ENCODE measurements at places on chromosomes 7 and 10. TPM values are rescaled to one million over a fixed set of nuclear protein-coding genes. Genes with fewer than 3 reads are reported as not detected.

ANXA8 gene
- 0.78 TPM for total RNA-seq

NOD1 gene
- total RNA-seq, result 22.6 TPM

NRG3 gene
- not detected for total RNA-seq

MTERF1 gene
- total RNA-seq, result 15.4 TPM

LRGUK gene
- 0.15 TPM for total RNA-seq

GNAI1 gene
- total RNA-seq, result not detected

GBX1 gene
- total RNA-seq, result not detected

SGCE gene
- total RNA-seq, result 0.93 TPM

TSPAN12 gene
- total RNA-seq, result not detected

CD36 gene
- total RNA-seq, result not detected

GPR85 gene
- not detected for total RNA-seq

CALN1 gene
- total RNA-seq, result not detected

NUTM2B gene
- total RNA-seq, result 1.7 TPM

GRCh38 chr7:97446361-97446760 is 285.5 kb upstream of the TAC1 start:
- DNase-seq, result no peak

DNA sequence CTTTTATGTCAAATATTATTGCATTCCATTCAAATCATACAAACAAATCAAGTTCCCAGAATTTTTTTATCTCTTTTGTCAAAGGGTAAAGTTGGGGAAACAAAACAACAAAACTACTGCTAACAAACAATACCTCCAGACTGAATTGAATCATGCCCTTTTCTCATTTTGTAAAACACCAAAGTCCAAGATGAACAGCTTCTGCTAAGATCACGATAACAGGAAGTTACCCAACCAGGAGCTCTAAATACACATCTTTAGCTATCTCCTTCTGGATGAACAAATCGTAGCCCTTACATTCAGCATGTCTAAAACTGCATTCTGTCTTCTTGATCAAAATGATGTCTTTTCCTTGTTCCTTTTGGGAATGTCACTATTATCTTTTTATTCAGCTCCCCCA is 97.4 kb downstream of the CTTNBP2 start:
- DNase-seq, result no peak

- no peak for DNase-seq
These were observed 63.5 kb upstream of the EGFR start for GRCh38 chr7:54955296-54955695.

- peak; percentile 22 for DNase-seq
These were observed 19.7 kb upstream of the VPS37D start for GRCh38 chr7:73647725-73648592.

- DNase-seq, result no peak
These were observed 33.0 kb upstream of the MICU1 start for GRCh38 chr10:72658696-72659400.

GRCh38 chr7:98934267-98934666 is 55.9 kb downstream of the TRRAP start:
- DNase-seq, result no peak

DNA sequence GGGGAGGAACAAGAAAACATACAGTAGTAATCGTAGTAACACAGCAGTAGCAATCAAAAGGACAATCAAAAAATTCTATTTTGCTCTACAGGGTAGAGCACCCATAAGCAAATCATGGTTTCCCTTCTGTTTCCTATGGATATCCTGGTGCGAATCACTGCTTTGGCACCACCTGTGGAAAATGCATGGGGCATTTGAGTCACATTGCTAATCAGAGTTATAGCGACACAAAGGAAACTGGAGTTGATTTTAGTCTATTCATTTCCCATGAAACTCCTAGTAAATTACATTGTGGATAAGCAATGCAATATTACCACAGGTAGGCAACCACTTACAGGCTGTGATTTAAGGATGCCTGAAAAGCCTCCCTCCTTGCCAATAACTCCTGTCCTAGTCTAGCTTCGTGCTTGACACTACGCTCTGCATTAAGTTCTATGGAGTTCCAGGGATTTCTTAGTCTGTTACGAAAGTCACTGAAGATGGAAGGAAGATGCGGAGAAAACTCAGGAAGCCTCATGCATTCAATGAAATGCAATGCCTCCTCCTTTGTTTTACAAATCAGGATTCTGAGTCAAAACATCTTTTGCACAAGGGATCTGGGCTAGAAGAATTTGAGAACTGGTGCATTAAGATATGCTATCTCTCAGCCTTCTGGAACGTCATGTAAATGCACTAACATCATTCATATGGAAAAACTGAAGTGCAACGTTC is 188.4 kb downstream of the DGKI start:
- DNase-seq, result no peak

DNA sequence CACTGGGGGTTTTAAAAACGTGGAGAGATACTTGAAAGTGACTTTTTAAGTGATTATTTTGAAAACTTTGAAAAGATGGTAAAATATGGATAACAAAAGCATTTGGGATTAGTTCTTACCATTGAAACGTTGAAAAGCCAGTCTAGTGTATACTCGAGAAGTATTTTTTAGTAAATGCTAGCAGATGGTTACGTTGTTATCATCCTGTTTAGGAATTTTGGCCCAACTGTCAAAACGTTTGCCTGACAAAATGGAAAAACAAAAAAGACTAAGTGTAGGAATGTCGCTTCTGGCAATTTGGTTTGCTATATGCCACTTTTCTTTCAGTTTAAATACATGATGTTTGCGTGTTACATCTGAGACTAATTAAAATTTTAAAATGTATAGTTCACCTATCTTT is 1.2 kb downstream of the RBM33 start:
- DNase-seq, result no peak

GRCh38 chr7:23347033-23347681 is 48.0 kb downstream of the MALSU1 start:
- no peak for DNase-seq

- DNase-seq, result no peak
These were observed 103.9 kb upstream of the LRRC4 start for GRCh38 chr7:128135159-128135514.

DNA sequence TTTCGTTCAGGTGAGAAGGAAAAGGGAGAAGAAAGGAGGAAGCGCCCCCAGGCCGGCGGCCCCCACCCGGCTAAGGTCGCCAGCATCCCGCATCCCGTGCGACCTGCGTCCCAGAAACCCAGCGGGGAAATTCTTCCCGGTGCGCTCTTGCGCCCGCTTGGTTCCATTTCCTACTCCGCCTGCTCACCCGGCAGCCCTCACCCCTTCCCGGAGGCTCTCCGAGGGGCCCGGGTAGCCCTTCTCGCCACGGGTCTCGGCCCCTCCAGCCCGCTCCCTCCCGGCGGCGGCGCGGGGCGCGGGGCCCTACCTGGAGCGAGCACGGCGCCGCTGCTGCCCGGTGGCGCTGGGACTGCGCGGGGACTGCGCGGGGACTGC is at the start of gene PRKCQ:
TSS of gene PRKCQ (minus strand) at position 373 of the 375 bp plus-strand sequence. CDS start 65,141 bp downstream, outside the sequence.
- no peak for DNase-seq

DNA sequence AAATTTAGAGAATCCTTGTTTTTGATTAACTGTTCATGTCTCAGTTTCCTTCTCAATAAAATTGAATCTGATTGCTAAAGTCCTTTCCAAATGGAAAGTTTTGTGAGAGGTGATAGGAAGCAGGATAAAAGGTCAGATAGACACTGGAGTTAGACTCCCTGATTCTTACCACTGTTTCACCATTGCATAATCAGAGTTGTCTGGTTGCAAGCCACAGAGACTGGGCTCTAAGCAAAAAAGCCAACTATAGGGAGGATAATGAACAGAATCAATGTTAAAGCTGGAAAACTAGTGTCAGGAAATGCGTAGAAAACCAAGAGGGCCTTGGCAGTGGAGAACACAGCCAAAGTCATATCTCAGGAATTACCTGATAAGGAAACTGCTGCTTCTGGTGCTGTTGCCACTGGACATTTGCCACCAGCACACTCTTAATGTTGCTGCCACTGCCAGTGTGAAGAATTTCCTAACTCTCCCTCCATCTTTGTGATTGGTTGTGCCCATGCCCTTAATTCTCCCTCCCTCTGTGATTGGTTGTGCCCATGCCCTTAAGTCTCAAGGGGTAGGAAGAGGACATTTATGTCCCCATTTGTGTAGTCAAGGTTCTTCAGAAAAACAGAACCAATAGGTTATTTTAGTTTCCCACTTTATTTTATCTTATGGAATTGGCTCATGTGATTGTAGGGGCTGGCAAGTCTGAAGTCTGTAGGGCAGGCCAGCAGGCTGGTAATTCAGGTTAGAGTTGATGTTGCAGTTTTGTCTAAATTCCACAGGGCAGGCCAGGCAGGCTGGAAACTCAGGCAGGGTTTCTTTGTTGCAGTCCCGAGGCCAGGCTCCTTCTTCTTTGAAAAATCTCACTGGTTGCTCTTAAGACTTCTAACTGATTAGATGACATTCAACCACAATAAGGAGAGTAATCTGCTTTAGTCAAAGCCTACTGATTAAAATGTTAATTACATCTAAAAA is 639.0 kb downstream of the REEP3 start:
- DNase-seq, result no peak

GRCh38 chr10:88800152-88801125 is 2.1 kb upstream of the LIPM start:
- DNase-seq, result no peak

- peak; percentile 17 for DNase-seq
These were observed 75.4 kb upstream of the PDSS1 start for GRCh38 chr10:26621889-26622711.

DNA sequence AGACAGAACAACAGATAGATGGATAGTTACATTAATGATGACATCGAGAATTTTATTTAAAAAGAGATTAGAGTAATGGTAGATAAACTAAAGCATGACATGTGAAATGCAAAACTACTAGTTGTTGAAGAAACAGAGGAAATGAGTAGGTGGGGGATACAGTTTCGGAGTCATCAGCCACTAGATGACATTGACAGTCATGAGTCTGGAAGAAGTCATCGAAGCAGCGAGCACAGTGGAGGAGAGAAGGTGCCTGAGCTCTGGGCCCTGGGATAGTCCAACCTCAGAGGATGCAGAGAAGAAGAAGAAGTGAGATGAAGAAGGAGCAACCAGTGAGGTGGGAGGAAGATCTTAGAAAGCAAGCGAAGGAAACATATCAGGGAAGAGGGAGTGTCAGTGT is 20.2 kb upstream of the SEC61A2 start:
- DNase-seq, result no peak

DNA sequence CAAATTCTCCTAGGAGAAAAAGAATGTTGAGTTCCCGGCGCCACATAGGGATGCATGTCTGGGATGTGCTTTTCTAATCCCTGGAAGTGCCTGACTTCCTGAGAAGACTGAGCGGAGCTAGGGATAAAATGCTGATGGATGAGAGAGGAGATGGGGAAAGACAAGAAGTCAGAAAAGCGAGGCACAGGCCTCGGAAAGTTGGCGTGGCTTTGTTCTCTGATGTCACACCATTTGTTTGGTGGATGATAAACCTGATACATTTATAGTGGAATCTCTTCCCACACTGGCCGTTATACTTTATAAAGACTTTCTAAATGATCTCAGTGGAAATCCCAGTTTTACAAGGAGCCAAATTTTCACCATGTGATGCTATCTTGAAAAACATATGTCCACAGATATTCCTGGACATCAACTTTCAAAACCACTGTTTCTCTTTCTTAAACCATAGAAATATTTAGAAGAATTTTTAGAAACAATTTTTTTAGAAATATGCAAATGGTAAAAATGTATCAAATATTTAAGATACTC is 188.8 kb upstream of the SVIL start:
- DNase-seq, result no peak

DNA sequence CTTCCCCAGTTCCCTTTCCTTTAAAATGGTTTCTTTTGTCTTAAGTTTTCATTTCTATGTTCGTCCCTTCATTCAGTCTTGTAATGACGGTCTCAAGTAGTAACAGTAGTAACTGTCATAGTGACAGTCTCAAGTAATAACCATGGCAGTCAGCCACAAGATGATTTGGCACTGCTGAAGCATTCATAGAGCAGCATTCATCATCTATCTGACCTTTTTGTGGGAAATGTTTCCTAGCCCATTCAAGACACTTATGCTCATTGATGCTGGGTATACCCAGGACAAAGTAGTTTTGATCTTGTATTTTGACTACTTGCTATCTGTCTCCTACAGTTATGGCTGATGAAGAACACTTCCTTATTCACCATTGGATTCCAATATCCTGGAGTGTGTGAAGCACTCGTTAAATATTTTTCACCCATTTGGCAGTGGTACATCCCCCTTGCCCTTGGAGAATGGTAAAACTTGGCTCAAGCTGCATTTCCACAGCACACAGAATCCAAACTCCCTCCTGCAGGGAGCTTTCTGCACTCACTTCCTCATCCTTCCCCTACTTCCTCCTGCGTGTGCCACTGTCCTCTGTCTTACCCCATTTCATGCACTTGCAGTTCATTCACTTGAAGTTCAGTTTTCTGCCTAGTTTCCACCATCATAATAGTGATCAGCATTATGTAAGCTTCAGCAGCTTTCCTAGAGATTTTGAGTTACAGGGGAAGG is 19.0 kb downstream of the GIMAP4 start:
- no peak for DNase-seq

- DNase-seq, result no peak
These were observed 471.4 kb downstream of the ADRA2A start for GRCh38 chr10:111548084-111548726.

Measured in activated CD4-positive, alpha-beta memory T cell treated with anti-CD3 and anti-CD28 coated beads, Interleukin-2, amount 10 ng/mL, durations not matched to agents 7 days and 5 days (primary cell).